ENCODE measurements at places on chromosomes 16 and 17. TPM values are rescaled to one million over a fixed set of nuclear protein-coding genes. Genes with fewer than 3 reads are reported as not detected.

Gene TRPV3
- total RNA-seq = under 0.01 TPM

Gene MYH2
- not detected for total RNA-seq

Gene CCDC200
- not detected for total RNA-seq

Gene TMC5
- total RNA-seq = not detected

Gene TBC1D3C
- total RNA-seq = not detected

Gene SMPD3
- not detected for total RNA-seq

Gene DHX58
- total RNA-seq = 4.3 TPM

Gene CCL2
- 4.2 TPM for total RNA-seq

Gene ECI1
- total RNA-seq = 66.3 TPM

Gene LGALS9
- 0.67 TPM for total RNA-seq

Gene STX1B
- total RNA-seq = 0.50 TPM

Gene IL32
- total RNA-seq = 24.1 TPM

Gene INCA1
- 0.17 TPM for total RNA-seq

Gene PLCD3
- total RNA-seq = 26.1 TPM

Gene KRT28
- not detected for total RNA-seq

Gene PRR35
- total RNA-seq = not detected

Gene CIBAR2
- not detected for total RNA-seq

Gene GLTPD2
- not detected for total RNA-seq

Gene MYO15A
- total RNA-seq = 0.59 TPM

Gene KRTAP2-2
- total RNA-seq = not detected

Gene IGSF6
- not detected for total RNA-seq

Gene ARL6IP1
- total RNA-seq = 311 TPM

Gene NHLRC4
- 0.59 TPM for total RNA-seq

Gene TPSG1
- total RNA-seq = not detected

Gene DNAH17
- not detected for total RNA-seq

Gene EPOP
- 1.2 TPM for total RNA-seq

Gene CDC6
- 23.7 TPM for total RNA-seq

Gene ACSM3
- 0.17 TPM for total RNA-seq

Gene POLR2C
- total RNA-seq = 91.3 TPM

Gene TTC19
- 39.7 TPM for total RNA-seq

Gene TMC8
- total RNA-seq = 0.17 TPM

Gene LHX1
- total RNA-seq = not detected

Gene RNF43
- total RNA-seq = not detected

Gene KRT15
- total RNA-seq = 0.67 TPM

Gene PRDM7
- total RNA-seq = not detected

Gene EVPLL
- not detected for total RNA-seq

Gene CSH2
- total RNA-seq = not detected

Gene MPP2
- 1.6 TPM for total RNA-seq

Gene TBC1D24
- total RNA-seq = 9.9 TPM

Gene NUPR1
- 20.3 TPM for total RNA-seq

Gene KRT34
- total RNA-seq = 0.89 TPM
